Activated CD8-positive, alpha-beta memory T cell treated with anti-CD3 and anti-CD28 coated beads for 4 hours (primary cell): ENCODE measurements at places on chromosomes 11 and 22.

- no peak for DNase-seq
These were observed 289.7 kb upstream of the ARHGAP42 start for GRCh38 chr11:100397401-100397800.

DNA sequence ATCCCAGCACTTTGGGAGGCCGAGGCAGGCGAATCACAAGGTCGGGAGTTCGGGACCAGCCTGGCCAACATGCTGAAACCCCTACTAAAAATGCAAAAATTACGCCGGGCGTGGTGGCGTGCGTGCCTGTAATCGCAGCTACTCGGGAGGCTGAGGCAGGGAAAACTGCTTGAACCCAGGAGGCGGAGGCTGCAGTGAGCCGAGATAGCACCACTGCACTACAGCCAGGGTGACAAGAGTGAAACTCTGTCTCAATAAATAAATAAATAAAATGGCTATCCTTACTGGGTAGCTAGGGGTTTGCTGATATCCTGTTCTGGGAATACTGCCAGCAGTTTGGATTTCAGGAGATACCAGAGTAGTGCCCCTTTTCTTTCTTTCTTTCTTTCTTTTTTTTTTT, 2.4 kb upstream of the RBM14 start:
- DNase-seq = no peak

GRCh38 chr11:10792385-10793068, 16.2 kb downstream of the EIF4G2 start:
- DNase-seq = peak; percentile 61

- DNase-seq = no peak
These were observed 64.6 kb downstream of the PANX1 start for GRCh38 chr11:94193288-94193687.

GRCh38 chr11:83694191-83694910, 408.2 kb upstream of the CCDC90B start:
- DNase-seq = no peak
